ENCODE measurements at places on chromosomes 11 and 22.
A peak's percentile ranks its signal among the peaks of the same experiment; 100 is the strongest.

GRCh38 chr22:50529897-50530579 lies at the start of gene TYMP:
TSS of gene TYMP (minus strand) at chr22:50530012. CDS start at chr22:50529709, 303 bp downstream.
- DNase-seq = peak; percentile 88

GRCh38 chr22:25892678-25893077 lies 150.7 kb downstream of the MYO18B start:
- no peak for DNase-seq

DNA sequence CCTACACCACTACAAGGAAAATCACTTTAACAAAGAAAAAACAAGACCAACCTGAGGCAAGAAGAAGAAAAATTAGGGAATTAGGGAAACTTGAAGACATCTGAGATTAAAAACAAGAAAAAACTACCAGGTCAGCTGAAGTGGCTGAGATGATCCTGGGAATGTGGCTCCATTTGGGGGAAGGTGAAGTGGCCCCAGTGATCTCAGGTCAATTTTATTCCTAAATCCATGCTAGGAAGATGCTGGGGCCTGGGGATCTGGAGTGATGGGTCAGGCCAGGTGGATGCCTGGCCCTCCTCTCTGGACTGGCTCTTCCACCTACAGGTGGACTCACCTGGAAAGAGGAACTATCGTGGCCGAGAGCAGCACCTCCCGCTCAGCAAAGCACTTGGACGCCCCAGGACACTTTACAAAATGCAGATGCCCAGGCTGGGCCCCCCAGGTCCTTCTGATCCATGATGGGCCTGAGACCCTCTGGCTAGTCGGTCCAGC lies 6.7 kb downstream of the TOP3B start:
- DNase-seq = no peak

GRCh38 chr11:3786781-3787428 lies 10.4 kb downstream of the NUP98 start:
- no peak for DNase-seq

GRCh38 chr11:72224564-72225410 lies at the start of gene INPPL1:
TSS of gene INPPL1 (plus strand) at chr11:72224767. CDS start at chr11:72224985, 218 bp downstream.
- DNase-seq = peak; percentile 70

- peak; percentile 80 for DNase-seq
These were observed 1.5 kb downstream of the DBX1 start for GRCh38 chr11:20158597-20159257.

DNA sequence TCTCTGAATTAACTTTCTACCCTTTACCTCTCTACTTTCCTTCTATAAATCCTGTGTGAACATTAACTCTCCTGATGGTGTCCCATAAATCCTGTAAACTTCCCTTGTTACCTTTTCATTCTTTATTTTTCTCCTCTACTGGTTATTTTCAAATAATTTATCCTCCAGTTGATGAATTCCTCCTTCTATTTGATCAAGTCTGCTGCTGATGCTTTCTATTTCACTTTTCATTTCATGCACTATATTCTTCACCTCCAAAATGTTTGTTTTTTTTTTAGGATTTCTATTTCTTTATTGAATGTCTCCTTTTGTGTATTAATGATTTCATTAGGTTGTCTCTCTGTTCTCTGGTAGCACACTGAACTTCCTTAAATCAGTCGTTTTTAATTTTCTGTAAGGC lies 68.6 kb downstream of the KCNQ1OT1 start:
- DNase-seq = no peak
